ENCODE measurements at places on chromosomes 1 and 21. TPM values are rescaled to one million over a fixed set of nuclear protein-coding genes. Genes with fewer than 3 reads are reported as not detected.

GRCh38 chr1:30515755-30516484, 207.5 kb downstream of the MATN1 start:
- DNase-seq: no peak

IGSF5 gene
- total RNA-seq: 6.3 TPM

- no peak for DNase-seq
Observed at GRCh38 chr1:80154176-80154575, 1147.6 kb upstream of the ADGRL4 start.

PLA2G2C gene
- total RNA-seq: not detected

AXDND1 gene
- total RNA-seq: 0.44 TPM

SHE gene
- total RNA-seq: 13.5 TPM

Data from left cardiac atrium (tissue), 4 donors.